ENCODE measurements at places on chromosomes 2 and 18. TPM values are rescaled to one million over a fixed set of nuclear protein-coding genes. Genes with fewer than 3 reads are reported as not detected.

DNA sequence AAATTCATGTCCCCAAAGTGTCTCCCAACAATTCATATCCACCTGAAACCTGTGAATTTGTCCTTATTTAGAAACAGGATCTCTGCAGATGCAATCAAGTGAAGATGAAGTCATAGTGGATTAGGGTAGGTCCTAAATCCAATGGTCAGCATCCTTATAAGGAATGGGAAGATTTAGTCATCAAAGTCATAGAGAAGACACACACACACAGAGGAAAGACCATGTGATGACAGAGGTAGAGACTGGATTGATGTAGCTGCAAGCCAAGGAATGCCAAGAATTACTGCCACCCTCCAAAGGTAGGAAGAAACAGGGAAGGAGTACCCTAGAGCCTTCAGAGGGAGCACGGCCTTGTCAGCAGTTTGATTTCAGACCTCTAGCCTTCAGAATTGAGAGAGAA lies 17.7 kb downstream of the ADD2 start:
- no peak for DNase-seq

DNA sequence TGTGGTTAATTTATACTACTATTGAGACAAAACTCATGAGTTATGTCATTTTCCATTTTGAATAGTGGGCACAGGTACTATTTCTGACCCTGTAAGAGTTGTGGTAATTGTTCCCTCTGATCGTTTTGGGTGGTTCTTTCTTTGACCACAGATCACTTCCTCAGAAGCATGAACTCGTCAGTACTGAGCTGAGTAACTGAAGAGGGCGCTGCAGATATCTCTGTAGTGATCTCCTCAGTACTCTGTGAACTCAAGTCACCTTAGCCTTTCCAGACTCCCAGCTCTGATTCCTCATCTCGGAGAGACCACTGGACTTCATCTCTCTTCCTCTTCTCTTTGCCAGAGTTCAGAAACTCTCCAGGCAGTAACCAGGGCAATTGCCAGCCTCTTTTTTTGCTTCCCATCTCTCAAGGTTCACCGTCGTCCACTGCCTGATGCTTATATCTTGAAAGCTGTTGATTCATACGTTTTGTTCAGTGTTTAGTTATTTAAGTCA lies 9.4 kb upstream of the IL1RL1 start:
- no peak for DNase-seq

GRCh38 chr2:230967113-230967512 lies 28.8 kb upstream of the SPATA3 start:
- DNase-seq = no peak

Gene CASP10
- 14.3 TPM for total RNA-seq

Gene CD28
- 3.4 TPM for total RNA-seq

Gene TAF4B
- total RNA-seq = 5.5 TPM
